ENCODE measurements at places on chromosomes 3 and 15.

GRCh38 chr3:56207922-56208321 is 260.3 kb downstream of the ERC2 start:
- no peak for DNase-seq

DNA sequence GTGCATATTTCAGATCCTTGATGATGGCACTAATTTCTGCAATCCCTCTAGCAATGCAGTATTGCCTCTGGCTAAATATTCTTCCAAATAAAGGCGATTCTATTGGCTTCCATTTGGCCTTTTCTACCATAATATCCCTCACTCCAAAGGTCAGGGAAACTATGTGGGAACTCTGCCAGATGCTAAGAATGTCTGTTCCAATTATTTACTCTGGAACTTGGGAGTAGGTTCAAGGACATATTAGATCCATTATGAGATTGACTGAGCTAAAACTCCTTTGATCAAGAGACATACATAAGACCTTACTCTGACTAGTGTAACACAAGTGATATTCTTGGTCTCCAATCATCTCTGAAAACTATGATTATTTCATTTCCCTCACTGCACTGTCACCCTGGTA is 674.5 kb upstream of the NECTIN3 start:
- peak; percentile 48 for DNase-seq

DNA sequence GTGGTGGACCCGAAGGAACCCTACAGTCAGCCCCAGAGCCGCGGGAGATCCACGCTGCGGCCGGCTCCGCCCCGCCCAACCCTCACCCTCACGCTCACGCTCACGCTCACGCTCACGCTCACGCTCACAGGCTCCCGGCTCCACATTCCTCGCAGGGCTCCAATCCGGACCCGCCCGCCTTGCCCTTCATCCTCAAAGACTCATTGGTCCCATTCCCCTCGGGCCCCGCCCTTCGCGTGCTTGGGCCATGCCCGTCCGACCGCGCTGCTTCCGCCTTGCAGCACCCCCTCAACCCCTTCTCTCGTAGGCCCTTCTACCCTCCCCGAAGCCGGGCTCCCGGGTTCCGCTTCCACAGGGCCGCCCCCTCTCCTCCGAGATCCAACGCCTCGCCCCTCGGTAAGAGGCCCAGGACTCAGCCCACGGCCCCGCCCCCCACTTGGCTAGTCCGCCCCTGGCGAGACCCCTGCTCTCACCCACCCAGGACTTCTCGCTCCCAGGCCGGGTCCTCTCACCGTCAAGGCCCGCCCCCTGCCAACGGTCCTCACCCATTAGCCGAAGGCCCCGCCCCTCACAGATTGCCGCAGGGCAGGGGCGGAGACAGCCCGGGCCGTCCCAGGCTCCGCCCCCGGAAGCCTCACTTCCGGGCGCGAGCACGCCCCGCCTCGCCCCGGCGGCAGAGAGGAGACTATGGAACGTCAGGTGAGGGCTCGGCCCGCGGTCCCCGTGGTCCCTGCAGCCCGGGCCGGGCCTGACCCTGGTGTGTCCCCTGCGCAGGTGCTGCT is at the start of gene APEH:
Gene APEH, plus strand, starts transcription at position 637 of the 782 bp plus-strand sequence. Its CDS starts 51 bp downstream, at position 688.
- DNase-seq, result peak; percentile 98

GRCh38 chr15:32879980-32880379 is 162.2 kb downstream of the GREM1 start:
- DNase-seq, result no peak

GRCh38 chr3:133238015-133238414 is 161.8 kb upstream of the BFSP2 start:
- no peak for DNase-seq

DNA sequence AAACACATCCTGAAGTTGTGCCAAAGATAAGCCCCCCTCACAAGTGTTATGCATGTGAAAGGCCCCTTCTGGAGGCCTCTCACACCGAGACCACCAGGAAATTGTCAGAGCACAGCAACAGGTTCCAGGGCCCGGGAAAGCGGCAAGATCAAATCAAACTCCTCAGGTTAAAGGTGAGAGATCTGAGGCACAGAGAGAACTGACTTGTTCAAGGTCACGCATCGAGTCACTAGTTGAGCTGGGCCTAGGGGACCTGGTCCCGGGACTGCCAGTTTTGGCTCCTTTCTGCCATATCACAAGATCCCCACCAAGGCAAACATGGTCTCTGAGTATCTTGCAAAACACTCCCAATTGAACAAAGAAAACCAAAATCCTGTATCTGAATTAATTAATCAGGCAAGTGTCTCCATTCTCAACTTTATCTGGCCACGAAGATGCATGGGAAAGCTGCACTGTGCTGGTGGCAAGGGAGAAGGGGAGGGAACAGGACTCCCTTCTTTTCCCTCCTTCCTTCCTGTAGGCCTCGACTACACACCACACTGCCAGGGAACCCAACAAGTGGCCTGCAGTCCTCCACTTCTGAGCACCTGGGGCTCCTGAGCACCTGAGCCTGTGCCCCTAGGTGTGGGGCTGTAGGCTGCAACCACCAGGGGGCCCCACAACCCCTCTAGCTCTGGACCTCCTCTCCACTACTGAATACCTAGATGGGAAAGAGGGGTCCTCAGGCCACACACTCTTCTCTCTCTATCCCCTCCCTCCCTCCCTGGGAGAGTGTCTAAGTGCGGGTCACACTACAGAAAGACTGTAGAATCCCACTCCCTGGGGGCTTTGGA is 37.3 kb downstream of the ANP32A start:
- DNase-seq, result peak; percentile 30

DNA sequence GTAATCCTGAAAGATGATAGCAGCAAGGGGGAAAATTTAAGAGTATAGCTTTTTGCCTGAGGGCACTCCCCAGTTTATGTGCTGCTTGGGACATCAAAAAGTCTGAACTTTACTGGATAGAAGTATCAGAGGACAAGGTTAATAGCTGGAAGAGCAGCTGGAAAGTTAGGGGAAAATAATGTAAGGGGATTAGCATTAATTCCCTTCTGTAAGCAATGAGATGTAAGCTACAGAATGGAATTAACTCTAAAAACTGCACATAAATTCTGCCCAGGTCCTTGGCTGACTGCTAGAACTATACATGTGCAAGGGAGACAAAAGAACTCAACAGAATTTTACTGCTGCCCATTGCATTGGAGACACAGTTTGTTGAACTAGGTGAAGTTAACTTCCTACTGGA is 55.6 kb downstream of the ATP11B start:
- DNase-seq, result no peak

GRCh38 chr3:118577055-118577777 is 457.4 kb downstream of the IGSF11 start:
- DNase-seq, result no peak

DNA sequence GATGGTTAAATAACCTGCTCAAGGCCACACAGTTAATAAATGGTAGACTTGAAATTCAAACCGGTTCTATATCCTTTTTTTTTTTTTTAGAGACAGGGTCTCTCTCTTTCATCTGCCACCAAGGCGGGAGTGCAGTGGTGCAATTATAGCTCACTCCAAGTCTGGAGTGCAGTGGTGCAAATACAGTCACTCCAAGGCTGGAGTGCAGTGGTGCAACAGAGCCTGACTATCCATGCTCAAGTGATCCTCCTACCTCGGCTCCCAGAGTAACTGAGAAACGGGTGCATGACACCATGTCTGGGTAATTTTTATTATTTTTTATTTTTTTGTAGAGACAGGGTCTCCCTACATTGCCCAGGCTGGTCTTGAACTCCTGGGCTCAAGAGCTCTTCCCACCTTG is 23.4 kb downstream of the DPP8 start:
- no peak for DNase-seq

DNA sequence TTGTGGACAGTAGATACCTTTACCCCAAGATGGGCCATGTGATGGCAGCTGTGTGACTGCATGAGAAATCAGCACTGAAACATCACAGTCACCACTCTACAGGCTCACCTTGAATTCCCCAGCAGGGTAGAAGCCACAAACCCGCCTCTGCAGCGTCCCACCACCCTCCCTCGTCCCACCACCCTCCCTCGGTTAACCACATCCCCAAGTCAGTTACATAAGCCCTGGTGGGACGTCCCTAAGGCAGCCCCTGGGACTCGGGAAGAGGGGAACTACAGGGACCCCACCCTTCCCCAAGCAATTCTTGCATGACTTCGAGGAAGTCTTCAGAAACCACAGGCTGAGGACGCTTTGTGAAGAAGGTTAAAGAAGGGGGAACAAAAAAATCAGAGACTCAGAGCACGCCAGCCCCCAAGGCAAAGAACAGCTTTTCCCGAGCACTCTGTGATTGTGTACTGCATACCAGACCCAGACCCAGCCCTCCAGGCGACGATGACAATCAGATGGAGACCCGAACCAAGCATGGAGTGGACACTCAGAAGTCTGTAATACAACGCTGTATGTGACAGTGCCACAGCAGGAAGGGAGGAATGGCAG is 60.5 kb downstream of the SH3BP5 start:
- DNase-seq, result no peak

DNA sequence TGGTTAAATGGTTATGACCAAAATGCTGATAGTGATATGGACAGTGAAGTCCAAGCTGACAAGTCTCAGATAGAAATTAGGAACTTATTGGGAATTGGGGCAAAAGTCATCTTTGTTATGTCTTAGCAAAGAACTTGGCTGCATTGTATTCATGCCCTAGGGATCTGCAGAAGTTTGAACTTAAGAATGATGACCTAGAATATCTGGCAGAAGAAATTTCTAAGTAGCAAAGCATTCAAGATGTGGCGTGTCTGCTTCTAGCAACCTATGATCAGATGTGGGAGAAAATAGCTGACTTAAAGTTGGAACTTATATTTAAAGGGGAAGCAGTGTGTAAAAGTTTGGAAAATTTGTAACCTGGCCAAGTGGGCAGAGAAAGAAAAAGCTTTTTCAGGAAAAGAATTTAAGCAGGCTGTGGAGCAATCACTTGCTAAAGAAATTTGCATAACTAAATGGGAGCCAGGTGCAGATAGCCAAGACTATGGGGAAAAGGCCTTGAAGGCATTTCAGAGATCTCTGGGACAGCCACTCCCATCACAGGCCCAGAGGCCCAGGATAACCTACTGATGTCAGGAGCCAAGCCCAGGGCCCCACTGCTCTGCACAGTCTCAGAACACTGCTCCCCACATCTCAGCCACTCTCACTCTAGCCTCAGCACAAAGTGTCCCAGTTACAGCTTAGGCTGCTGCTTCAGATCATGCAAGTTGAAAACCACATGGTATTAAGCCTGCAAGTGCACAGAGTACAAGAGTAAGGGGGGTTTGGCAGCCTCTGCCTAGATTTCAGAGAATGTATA is 147.8 kb upstream of the TGFBR2 start:
- DNase-seq, result no peak

DNA sequence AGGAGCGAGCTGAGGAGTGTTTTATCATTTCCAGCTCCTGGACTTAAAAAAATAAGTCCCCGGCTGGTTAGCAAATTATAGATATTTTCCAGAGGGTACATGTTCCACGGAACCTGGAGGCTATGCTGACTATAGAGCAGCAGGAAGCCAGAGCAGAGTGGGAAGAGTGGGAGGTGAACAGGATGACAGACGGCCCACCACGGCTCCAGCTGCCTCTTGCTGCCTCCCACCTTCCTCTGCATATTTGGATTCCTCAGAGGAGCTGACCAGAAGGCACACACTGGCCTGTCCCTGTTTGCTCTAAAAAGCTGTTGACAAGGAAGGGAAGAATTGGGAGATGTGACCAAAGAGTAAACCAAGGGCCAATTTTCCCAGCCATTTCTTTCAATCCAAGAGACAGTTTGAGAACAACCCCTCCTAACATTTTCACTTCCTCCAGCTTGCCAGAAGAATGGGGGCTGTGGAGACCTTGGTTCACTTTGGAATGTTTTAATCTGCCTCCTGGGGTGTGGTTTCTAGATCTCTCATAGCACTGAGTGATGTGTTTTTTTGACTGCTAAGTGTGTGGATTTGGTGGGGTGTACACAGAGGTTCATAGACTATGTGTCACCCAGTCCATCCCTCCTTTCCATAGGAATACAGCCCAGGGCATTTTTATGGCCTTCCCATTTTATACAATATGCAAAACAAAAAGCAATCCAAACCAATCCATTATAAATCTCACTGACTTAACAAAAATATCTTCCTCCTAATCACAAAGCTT is 36.8 kb downstream of the HGD start:
- DNase-seq, result peak; percentile 55

- DNase-seq, result no peak
Measured at GRCh38 chr3:52283306-52283705, 4.3 kb upstream of the GLYCTK start.

DNA sequence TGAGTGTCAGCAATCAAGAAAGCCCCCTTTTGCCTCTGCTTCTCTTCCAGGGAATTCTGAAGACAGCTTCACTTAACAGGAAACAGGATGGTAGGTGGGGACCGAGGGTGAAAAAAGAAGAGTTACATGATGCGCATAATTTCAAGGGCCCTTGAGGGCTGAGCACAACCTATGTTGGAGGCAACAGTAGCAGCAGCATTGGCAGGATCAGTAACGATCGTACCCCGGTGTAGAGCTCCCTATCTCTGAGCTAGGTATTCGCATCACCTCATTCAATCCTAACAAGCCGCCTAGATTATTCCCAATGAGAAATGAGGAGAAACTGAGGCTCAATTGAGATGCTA is 432 bp upstream of the RAD54L2 start:
- no peak for DNase-seq

GRCh38 chr3:45509038-45509767 is 85.3 kb upstream of the LIMD1 start:
- DNase-seq, result peak; percentile 94

DNA sequence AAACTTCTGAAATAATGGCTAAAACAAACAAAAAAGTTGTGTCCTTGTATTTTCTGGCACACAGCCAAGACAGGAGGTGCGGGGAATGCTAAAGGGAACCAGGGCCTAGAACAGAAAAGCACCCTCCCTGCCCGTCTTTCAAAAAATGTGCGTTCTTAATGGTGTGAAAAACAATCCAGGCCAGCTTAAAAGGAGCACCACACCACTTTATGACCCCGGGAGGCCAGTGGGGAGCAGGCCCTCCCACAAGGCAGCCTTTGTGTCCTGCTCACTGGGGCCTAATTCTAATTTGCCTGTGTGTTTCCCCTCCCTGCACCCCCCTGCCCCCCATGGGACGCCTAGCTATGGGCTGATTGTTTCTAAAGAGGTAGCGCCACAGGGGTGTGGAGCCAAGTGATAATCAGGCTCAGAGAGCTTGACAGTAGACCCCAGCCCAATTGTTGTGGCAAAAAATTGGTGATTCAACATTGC is 181.4 kb downstream of the GREM1 start:
- no peak for DNase-seq

- DNase-seq, result no peak
Measured at GRCh38 chr3:9730657-9731205, 804 bp upstream of the BRPF1 start.

- peak; percentile 68 for DNase-seq
Measured at GRCh38 chr3:42192334-42193200, 73.4 kb downstream of the CCK start.

- peak; percentile 43 for DNase-seq
Measured at GRCh38 chr3:32176989-32177701, 61.3 kb upstream of the CMTM8 start.
